PC-9 (cell line): ENCODE measurements at places on chromosomes 13 and 19. TPM values are rescaled to one million over a fixed set of nuclear protein-coding genes. Genes with fewer than 3 reads are reported as not detected.

GRCh38 chr13:94119360-94119936, 360.0 kb downstream of the DCT start:
- H3K27ac ChIP-seq: no peak overlapping the region
- no peaks in the 10 kb centered on the region for H3K27me3 ChIP-seq
- no peaks in the 10 kb centered on the region for H3K36me3 ChIP-seq

The RFPL4A gene
- total RNA-seq: not detected in 2 replicates

The BRD4 gene
- 109 and 138 TPM in 2 replicates for total RNA-seq

The CEACAM6 gene
- 265 and 468 TPM in 2 replicates for total RNA-seq

The PABPC3 gene
- total RNA-seq: 0.30 and 0.39 TPM in 2 replicates

DNA sequence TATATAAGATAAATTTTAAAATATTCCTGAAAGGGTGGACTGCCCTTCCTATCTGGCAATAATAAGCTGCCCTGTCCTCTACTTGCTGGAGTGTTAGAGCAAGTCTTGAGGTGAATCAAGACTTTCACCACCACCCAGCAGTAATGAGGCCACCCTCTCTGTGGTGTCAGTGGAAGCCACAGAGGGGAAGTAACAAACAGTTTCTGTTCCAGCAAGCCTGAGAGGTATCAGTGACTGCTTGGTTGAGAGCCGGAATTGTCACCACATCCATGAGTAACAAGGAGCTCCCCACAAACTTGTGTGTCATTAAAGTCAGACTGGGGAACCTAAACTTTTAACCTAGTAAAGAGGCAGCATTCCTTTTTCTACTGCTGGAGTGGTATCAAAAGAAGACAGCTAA, 532.7 kb upstream of the SPRY2 start:
- H3K4me1 ChIP-seq: no peaks in the 10 kb centered on the region
- no peak for DNase-seq
- no peaks in the 10 kb centered on the region for H3K36me3 ChIP-seq
- H3K27ac ChIP-seq: no peak overlapping the region

- H3K27me3 ChIP-seq: no peaks in the 10 kb centered on the region
- H3K4me1 ChIP-seq: no peaks in the 10 kb centered on the region
- no peak for DNase-seq
- H3K36me3 ChIP-seq: no peaks in the 10 kb centered on the region
- H3K4me3 ChIP-seq: no peak overlapping the region
Observed at GRCh38 chr13:50284540-50284939, 269.3 kb downstream of the KCNRG start.
